ENCODE measurements at places on chromosomes 12 and 14.

DNA sequence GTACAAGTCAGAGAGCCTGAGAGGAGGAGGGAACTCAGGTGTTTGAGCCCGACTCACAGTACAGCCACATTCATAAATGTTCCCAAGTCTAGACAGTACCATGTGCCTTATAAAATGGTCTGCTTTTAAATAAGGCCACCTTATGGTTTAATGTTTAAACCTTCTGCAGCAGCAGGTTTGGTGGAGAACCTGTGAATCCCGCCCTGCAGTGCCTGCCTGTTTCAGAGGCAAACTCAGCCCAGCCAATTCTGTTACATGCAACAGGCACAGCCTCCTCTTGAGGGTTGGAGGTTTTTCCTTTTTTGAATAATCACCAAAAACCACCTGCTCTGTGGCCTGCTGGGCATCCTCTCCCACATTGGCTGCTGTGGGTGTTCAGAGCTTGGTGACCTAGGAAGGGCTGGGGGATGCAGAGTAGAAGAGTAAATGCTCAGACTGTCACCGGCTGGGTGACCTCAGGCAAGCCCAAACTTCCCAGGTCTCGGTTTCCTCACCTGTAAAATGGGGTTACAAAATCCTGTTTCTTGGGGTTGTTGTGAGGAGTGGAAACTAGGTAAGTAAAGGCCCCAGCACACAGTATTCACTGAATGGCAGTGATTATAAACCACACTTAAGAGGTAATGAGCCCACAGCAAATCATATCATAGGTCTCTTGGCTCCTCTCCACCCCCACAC, 28.0 kb downstream of the NUAK1 start:
- DNase-seq: no peak

- DNase-seq: no peak
Measured at GRCh38 chr12:124539084-124540041, 28.0 kb downstream of the NCOR2 start.

GRCh38 chr14:33692762-33693161, 258.1 kb downstream of the EGLN3 start:
- DNase-seq: no peak

GRCh38 chr14:77000340-77001270, 27.9 kb downstream of the IRF2BPL start:
- no peak for DNase-seq

- no peak for DNase-seq
Measured at GRCh38 chr14:68246074-68246785, 426.7 kb downstream of the RAD51B start.

DNA sequence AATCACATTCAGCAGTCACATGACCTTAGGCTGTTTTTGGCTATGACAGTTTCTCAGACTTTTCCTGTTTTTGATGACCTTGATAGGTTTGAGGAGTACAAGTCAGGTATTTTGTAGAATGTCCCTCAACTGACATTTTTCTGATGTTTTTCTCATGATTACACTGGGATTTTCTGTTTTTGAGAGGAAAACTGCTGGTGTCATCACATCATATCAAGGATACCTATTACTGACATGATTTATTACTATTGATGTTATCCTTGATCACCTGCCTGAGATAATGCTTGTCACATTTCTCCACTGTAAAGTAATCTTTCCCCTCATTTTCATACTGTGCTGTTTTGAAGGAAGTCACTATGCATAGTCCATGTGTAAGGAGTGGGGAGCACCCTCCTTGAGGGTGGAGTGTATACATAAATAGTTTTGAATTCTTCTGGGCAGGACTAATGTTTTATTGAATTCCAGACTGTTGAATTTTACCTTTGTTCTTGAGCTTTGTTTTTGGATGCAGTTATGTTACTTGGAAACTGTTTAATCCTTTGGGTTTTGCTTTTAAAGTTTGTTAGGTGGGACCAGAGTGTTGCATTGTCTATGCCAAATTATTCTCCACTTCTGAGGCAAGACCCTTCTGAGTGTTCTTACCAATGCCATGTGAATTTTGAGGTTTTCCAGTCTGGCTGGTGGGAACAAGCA, 444.5 kb upstream of the FAR2 start:
- no peak for DNase-seq
